HT-29 (cell line): ENCODE measurements at places on chromosomes 11 and 22.
A peak's percentile ranks its signal among the peaks of the same experiment; 100 is the strongest.

DNA sequence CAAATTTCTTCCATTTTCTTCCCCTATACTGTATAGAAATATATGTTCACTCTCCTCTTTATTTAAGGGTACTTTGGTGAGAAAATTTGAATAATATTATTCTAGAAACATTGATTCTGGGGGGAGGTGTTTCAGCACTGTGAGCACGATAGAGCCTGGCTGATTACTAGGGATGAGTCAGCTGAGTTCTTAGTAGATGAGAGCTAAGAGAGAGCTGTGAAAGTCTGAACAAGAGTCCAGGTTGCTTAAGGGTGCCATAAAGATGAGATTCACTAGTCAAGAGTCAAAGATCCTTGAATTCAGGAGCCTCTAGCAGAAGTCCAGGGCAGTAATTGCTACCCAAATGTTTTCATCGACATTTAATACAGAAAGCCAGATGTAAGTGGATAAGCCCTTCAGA is 756.6 kb upstream of the API5 start:
- no peak for DNase-seq

GRCh38 chr11:19951558-19952115 is 208.6 kb downstream of the DBX1 start:
- peak; percentile 87 for DNase-seq

- no peak for DNase-seq
These were observed 203.7 kb downstream of the PGR start for GRCh38 chr11:100925935-100926334.

- no peak for DNase-seq
These were observed 2.2 kb downstream of the PHLDB1 start for GRCh38 chr11:118609380-118610224.

- DNase-seq: no peak
These were observed 30.1 kb upstream of the XBP1 start for GRCh38 chr22:28830441-28830840.
